ENCODE measurements at places on chromosomes 2 and 18. TPM values are rescaled to one million over a fixed set of nuclear protein-coding genes. Genes with fewer than 3 reads are reported as not detected.

RUFY4 gene
- total RNA-seq = not detected

CCBE1 gene
- total RNA-seq = 3.5 TPM

ICA1L gene
- total RNA-seq = 2.1 TPM

PRKAG3 gene
- total RNA-seq = not detected

CCDC68 gene
- 5.9 TPM for total RNA-seq

CLEC4F gene
- 0.10 TPM for total RNA-seq

FAM168B gene
- 93.7 TPM for total RNA-seq

Measured in mammary microvascular endothelial cell (primary cell).